ENCODE measurements at places on chromosomes 11 and 22. TPM values are rescaled to one million over a fixed set of nuclear protein-coding genes. Genes with fewer than 3 reads are reported as not detected.

Gene GNG3
- not detected for total RNA-seq

Gene PHLDA2
- total RNA-seq = 110 TPM

Gene OR5B21
- total RNA-seq = not detected

Gene EIF4G2
- total RNA-seq = 1,007 TPM

Gene MPPED1
- total RNA-seq = not detected

GRCh38 chr22:23389271-23390071 lies 190.6 kb downstream of the IGLL1 start:
- H3K4me3 ChIP-seq = no peak overlapping the region
- H3K36me3 ChIP-seq = no peaks in the 10 kb centered on the region
- no peak for DNase-seq
- H3K27me3 ChIP-seq = no peaks in the 10 kb centered on the region
- no peak overlapping the region for H3K27ac ChIP-seq

- H3K27ac ChIP-seq = no peak overlapping the region
- H3K36me3 ChIP-seq = no peaks in the 10 kb centered on the region
- no peak for DNase-seq
- H3K4me1 ChIP-seq = no peaks in the 10 kb centered on the region
- no peaks in the 10 kb centered on the region for H3K27me3 ChIP-seq
- no peak overlapping the region for H3K4me3 ChIP-seq
Observed at GRCh38 chr22:34851918-34852662, 213.9 kb upstream of the ISX start.

DNA sequence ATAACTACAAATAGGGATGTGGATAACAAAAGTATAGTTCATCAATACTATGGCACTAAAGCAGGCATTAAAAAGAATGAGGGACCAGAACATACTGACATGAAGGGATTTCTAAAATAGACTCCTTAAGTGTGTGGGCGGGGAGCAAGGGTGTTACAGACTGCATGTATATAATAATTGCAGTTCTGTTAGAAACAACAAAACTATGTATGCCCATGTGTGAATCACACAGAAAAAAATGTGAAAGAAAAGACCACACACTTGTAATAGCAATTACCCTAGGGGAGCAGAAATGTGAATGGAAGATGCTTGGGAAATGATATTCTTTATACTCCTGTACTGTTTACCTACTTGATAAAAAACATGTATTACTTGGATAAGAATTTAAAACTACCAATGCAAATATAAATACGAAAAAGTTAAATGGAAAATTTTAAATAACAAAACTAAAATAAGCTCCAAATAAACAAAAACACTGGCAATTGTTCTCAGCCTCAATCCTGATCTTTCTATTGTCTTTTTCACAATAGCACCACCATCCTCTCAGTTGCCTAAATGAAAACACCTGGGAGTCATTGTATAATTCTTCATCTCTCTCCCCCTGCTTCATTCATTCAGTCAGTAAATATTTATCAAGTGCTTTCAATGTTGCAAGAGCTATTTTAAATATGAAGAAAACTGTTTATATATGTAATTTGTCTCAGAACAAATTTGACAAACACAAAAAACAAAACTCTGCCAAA lies 129.8 kb downstream of the FCHSD2 start:
- no peak overlapping the region for H3K27ac ChIP-seq
- no peaks in the 10 kb centered on the region for H3K27me3 ChIP-seq
- no peak overlapping the region for H3K4me3 ChIP-seq

GRCh38 chr11:68954836-68955606 lies 25.8 kb downstream of the MRGPRD start:
- peaks cover 8% of the 10 kb centered on the region for H3K4me1 ChIP-seq
- no peaks in the 10 kb centered on the region for H3K36me3 ChIP-seq
- DNase-seq = peak; percentile 52
- H3K4me3 ChIP-seq = no peak overlapping the region
- H3K27ac ChIP-seq = no peak overlapping the region
- no peaks in the 10 kb centered on the region for H3K27me3 ChIP-seq

DNA sequence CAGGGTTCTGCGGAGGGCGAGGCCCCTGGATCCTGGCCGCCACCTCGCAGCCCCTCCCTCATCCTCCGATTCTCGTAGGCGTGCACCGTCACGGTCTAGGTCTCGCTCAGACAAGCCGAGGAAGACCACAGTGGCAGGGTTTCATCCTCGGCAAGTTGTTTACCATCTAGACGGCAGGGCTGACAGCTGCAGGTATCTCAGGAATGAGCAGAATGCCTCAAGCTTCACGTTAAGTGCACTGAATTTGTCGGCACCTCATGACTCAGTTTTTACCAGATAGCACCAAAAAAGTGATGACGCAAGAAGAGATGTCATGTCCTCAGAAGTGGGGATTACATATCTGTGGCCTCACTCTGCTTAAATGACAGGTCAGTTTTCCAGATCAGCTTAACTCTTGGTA lies 35.1 kb downstream of the WT1 start:
- no peaks in the 10 kb centered on the region for H3K27me3 ChIP-seq
- no peak for DNase-seq
- no peaks in the 10 kb centered on the region for H3K36me3 ChIP-seq
- no peak overlapping the region for H3K4me3 ChIP-seq
- no peaks in the 10 kb centered on the region for H3K4me1 ChIP-seq
- no peak overlapping the region for H3K27ac ChIP-seq

- no peaks in the 10 kb centered on the region for H3K36me3 ChIP-seq
- no peak for DNase-seq
- no peak overlapping the region for H3K27ac ChIP-seq
- H3K4me1 ChIP-seq = no peaks in the 10 kb centered on the region
Observed at GRCh38 chr11:19822531-19822930, 109.9 kb downstream of the NAV2 start.

DNA sequence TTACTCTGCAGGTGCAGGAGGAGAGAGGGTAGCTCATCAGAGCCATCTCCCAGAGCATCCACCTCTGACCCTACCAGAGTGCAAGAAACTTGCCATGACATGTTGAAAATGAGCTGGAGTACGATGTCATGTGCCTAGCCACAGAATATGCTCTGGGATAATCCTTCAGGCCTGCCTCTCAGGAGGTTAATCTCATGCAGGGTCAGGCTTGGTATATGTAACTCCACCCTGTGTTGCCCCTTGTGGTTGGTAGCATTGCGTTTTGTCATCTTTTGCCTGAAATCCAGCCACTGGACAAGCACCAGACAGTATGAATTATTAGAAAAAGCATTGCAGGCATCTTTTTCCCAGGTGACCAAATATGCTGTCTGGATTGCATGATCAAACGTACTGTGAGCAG lies 36.2 kb downstream of the CNTF start:
- H3K27ac ChIP-seq = peak overlapping the region; percentile 85
- no peaks in the 10 kb centered on the region for H3K36me3 ChIP-seq
- peaks cover 42% of the 10 kb centered on the region for H3K4me1 ChIP-seq
- 0 out of 2 replicates have a peak overlapping the region, but pooled peaks have one; percentile 39 for H3K4me3 ChIP-seq
- no peaks in the 10 kb centered on the region for H3K27me3 ChIP-seq

DNA sequence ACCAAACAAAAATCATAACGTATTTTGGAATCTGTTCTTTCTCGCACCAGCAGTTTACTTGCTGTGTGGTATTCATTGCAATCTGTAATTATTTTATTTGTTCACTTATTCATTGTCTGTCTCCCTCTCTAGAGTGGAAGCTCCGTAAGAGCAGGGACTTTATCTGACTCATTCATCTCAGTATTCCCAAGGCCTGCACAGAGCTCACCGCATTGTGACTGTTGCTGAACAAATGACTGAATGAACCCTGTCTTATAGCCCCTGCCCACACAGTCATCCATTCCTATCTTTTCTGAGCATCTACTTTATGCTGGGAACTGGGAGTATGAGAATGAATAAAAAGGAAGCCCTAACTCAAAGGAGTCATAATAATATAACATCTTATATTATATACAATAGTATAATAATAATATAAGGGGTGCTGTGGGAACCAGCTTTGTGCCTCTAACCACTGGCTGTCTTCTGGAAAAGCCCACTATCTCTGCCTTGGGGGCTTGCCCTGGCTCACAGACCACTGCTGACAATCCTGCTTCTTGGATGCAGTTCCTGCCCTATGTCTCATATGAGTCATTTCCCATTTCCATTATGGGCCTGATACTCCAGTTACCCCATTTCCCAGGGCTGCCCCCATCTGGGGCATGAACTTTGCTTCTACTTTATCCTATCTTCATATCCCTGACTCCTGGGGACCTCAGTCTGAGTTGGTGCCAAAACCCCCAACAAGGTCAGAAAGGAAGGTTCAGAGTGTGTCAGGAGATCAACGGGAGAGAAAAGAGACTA lies 11.0 kb downstream of the XRRA1 start:
- H3K27me3 ChIP-seq = no peaks in the 10 kb centered on the region
- no peak overlapping the region for H3K4me3 ChIP-seq
- H3K4me1 ChIP-seq = peaks cover 20% of the 10 kb centered on the region
- peaks cover 20% of the 10 kb centered on the region for H3K36me3 ChIP-seq
- peak overlapping the region; percentile 20 for H3K27ac ChIP-seq
